ENCODE measurements at places on chromosomes 16 and 17.

- DNase-seq: no peak
Measured at GRCh38 chr16:86272744-86273143, 237.6 kb upstream of the FOXF1 start.

- no peak for DNase-seq
Measured at GRCh38 chr16:56855946-56856345, 9.1 kb upstream of the SLC12A3 start.

DNA sequence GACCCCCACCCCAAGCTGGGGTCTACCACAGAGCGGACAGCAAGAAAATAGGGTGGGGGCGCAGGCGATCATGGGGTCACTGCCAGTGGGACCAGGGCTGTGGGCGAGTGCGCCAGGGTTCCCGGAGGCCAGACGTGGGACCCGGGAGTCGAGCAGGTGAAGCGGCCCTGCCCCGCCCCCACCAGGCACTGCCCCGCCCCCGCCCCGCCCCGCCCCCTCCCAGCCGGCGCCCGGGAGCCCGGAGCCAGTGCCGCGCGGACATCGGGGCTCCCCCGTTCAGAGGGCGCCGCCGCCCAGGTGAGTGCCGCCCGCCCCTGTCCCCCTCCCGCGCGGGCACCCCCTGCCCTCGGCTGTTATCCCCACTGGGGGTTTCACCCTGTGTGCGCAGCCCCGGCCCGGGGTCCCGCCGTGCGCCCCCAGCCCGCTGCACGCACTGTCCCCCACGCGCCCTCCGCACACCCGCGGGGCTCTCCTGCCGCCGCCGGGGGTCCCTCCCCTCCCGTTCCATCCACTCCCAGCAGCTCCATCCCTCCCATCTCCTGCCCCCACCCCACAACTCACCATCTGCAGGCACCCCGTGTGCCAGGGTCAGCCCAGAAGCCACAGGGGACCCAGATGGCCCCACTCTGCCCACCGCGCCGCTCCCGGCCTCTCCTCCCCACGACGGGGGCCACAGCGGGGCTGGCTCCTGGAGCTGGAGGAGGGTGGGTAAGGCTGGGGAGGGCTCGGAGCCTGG is at the start of gene SSTR5:
Gene SSTR5, plus strand, starts transcription at position 222 of the 736 bp plus-strand sequence. CDS start 6,122 bp downstream, outside the sequence.
- no peak for DNase-seq

DNA sequence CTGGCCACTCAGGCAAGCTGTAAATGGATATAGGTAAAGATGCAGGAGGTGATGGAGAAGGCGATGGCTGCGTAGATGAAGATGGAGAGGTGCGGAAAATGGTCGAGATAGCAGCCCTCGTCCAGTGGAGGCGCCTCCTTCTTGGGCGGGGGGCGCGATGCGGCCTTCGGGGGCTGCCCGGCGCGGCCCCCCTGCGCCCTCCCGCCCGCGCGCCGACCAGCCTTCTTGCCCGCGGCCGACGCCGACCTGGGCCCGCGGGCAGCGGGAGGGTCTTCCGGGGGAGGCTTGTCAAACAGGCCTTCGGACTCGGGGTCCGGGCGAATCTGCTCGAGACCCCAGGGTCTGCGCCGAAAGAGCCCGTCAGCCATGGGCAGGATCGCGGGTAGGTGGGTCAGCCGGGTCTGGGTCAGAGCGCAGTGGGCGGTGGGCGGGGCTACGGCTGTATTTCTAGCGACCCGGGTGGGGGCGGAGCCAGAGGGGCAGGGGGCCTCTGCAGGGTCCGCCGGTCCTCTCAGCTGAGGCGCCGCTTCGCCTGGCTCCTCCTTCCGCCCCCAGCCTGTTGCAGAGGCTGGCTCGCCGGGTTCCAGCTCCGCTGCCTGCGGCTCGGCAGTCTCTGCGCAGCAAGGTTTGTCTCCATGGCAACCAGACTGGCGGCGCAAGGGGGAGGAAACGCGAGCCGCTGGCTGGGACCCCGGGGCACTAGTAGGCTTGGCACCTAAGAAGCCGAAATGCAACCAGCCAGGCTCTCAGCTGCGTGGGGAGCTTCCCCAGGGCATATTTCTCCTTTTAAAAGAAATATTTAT is 14.4 kb downstream of the MIS12 start:
- peak; percentile 87 for DNase-seq

- DNase-seq: no peak
Measured at GRCh38 chr17:44122816-44123355, 555 bp downstream of the HDAC5 start.

GRCh38 chr17:73974536-73974935 is 228.9 kb upstream of the RPL38 start:
- DNase-seq: no peak

DNA sequence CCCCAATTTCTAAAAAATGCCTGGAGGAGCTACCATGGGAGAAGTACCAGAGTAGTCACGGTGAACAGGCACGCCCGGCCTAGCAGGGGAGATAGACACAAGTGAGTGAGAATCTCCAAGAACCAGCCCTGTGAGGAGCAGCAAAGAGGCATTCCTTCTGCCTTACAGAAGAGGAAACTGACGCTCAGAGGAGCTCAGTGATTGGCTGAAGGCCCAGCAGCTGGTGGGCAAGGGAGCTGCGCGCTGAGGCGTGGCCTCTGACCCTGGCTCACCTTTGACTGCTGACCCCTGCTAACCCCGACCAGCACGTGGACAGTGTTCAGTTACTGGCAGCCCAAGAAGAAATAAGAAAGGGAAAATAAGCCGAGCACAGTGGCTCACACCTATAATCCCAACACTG is 1.8 kb downstream of the C16orf96 start:
- DNase-seq: no peak

DNA sequence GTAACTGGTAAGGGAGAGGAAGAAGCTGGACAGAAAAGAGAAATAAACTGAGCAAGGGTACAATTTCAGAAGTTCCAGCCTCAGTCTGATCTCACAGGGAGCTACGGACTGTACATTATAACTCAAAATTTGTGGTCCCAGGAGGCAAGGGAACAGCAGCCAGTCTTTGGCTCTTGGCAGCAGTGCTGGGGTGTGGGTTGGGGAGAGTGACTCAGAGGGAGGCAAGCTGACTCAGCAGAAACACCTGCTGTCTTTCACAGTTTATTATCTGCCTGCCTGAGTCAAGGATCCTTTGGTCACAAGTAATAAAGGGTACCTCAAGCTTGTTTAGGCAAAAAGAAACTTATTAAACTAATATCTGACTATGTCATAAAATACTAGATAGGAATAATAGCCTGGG is 73.5 kb upstream of the KIF2B start:
- DNase-seq: no peak

DNA sequence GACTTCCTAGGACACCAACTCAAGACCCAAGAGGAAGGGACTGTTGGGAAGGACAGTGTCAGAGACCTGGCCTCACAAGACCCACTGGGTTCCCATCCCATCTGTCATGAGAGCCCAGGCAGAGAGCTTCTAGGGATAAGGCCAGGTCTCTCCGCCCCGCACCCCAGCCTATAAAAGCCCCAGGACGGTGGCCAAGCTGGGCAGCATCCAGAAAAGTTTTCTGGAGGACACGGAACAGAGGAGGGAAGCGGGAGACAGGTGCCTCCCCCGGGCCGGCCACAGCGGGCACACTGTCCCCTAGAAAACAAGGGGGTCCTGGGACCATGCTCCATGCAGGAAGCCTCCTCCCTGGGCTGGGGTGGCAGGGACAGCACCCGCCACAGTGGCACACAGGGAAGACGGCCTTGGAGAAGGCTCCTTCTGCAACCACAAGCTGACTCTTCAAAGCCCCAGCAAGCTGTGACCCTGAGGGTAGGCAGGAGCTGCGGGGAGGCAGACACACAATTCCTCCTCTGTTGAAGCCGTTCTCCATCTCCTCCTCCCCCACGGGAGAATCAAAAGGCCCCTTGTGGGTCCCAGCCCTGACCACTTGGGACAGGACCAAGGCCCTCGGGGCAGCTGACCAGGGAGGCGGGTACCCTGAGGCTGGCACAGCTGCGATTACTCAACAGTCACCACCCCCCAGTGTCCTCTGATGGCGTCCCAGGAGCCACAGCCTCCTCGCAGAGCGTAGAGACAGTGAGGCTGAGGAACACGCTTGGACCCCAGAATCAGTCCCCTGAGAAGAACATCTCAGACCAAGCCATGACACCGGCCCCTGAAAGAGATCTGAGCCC is 26.1 kb downstream of the TRPV3 start:
- no peak for DNase-seq

DNA sequence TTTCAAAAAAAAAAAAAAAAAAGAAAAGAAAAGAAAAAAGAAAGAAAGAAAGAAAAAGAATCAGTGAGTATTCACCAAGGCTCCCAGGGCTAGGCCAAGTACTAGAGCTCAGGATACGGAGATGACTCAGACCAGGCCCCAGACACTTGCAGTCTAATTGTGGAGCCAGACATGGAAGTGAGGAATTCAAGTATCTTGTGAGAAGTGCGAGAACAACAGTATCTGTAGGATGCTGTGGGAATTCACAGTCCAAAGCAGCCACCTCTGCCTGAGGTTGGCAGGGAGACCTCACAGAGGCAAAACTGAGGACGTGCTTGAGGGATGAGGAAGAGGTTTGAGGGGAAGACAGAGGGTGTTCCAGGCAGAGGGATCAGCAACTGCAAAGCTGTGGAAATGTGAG is 14.0 kb upstream of the ALDOA start:
- DNase-seq: no peak

GRCh38 chr17:31595666-31596381 is 204.3 kb downstream of the RAB11FIP4 start:
- no peak for DNase-seq

GRCh38 chr16:23342083-23342640 is 40.1 kb downstream of the SCNN1B start:
- no peak for DNase-seq

- DNase-seq: no peak
Measured at GRCh38 chr17:14712611-14713021, 411.7 kb downstream of the HS3ST3B1 start.

- DNase-seq: no peak
Measured at GRCh38 chr16:89395150-89396142, 94.9 kb downstream of the ANKRD11 start.

- no peak for DNase-seq
Measured at GRCh38 chr16:27704252-27704651, 154.3 kb downstream of the KATNIP start.

DNA sequence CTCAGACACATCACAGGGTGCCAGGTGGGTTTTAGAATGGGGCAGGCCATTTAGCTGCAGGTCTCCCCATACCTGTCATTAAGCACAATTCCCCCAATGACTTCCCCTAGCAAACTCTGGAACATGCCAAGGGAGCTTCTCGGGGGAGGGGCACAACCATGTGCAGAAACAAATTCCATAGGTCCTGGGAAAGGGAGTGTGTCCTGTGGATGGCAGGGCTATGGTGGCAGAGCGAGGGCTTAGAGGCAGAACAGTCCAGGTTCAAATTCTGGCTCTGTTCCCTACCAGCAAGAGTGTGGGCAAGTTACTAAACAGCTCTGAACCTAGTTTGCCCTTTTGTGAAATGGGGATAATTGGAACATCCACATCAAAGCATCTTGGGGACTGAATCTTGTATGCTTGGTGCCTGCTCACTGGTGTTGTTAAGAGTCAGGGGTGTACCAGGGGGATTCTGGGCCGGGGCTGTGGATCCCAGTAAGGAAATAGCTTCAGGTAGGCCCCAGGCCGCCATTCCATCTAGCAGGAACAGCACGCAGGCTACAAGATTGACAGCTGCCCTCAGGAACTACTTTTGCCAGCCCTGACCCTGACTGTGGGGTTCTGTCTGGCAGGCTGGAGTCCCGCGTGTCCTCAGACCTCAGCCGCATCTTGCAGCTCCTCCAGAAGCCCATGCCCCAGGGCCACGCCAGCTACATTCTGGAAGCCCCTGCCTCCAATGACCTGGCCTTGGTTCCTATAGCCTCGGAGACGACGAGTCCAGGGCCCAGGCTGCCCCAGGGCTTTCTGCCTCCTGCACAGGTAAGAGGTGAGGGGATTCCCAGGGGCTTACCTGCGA is 5.6 kb upstream of the DCAF7 start:
- DNase-seq: no peak

DNA sequence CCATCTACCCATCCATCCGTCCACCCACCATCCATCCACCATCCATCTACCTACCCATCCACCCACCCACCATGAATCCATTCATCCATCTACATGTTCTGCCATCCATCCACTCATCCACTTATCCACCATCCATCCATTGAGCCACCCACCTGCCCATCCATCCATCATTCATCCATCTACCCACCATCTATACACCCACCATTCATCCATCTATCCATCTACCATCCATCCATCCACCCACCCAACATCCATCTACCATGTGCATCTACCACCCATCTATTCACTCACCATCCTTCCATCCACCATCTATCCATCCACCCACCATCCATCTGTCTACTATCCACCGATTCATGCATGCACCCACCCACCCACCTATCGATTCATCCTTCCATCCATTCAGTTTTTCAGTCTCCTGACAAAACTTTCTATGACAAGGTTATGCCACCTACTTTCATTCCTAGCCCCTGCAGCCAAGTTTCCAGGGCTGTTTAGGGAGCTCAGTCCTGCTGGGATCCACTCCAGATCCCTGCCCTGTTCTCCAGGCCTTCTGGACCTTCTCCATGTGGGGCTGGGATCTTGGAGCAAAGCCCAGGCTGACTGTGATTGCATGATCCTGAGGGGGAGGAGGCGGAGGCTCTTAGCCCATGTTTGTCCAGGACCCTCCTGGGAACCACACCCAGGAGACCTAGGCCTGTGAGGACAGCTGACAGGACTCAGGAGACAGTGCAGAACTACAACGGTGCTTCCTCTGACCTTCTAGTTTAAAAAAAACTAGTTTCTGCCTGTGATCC is 27.4 kb downstream of the BCO1 start:
- DNase-seq: no peak

- DNase-seq: no peak
Measured at GRCh38 chr16:86498155-86498670, 12.1 kb upstream of the FOXF1 start.

GRCh38 chr16:67206838-67207248 is 7.9 kb downstream of the ELMO3 start:
- no peak for DNase-seq
